ENCODE measurements at places on chromosomes 7 and 10.

- DNase-seq = no peak
Observed at GRCh38 chr7:112416127-112416526, 34.1 kb upstream of the IFRD1 start.

DNA sequence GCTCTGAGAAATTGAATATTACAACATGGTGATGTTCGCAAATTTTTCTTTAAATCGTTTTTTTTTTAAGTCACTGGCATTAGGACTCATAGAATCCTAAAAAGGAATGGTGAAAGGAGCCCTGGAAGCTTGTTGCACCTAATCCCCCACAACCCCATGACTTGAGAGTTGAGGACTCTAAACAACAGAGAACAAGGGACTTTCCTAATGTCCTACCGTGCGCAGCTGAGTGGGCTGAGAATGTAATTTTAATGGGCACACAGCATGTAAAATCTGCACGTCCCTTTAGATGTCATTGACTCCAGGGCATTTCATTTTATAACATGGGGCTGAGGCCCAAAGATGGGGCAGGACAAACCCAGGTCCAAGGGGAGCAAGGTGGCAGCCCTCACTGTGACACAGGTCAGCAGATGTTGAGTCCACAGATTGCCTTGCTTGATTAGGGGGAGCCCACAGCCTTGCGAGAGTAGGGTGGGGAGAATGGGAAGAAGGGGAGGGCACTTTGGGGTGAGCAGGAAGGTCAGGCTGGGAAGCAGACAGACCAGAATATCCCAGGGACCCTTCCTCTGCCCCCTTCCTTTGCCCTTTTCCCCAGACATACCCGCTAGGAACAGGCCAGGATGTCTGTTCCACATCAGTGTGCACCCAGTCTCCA is 208.4 kb upstream of the ZMIZ1 start:
- DNase-seq = no peak

DNA sequence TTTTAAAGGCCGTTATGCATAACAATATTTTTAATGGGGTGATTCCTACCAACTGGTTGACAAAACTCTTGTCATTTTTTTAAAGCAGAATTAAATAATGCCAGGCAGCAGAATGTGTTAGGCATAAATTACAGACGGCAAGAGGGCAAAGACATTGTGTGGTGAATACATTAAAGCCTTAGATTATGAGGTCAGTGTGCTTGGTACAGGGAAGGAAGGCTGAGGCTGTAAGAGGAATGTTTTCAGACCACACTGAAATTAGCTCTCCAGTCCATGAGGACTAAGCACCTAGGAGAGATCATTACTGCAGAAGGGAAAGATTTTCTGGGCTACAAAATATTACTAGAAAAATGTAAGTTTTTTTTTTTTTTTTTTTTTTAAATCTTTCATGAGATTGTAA is 312.8 kb upstream of the PRKCQ start:
- no peak for DNase-seq

GRCh38 chr7:37491919-37492694 is 43.4 kb upstream of the ELMO1 start:
- DNase-seq = peak; percentile 15

DNA sequence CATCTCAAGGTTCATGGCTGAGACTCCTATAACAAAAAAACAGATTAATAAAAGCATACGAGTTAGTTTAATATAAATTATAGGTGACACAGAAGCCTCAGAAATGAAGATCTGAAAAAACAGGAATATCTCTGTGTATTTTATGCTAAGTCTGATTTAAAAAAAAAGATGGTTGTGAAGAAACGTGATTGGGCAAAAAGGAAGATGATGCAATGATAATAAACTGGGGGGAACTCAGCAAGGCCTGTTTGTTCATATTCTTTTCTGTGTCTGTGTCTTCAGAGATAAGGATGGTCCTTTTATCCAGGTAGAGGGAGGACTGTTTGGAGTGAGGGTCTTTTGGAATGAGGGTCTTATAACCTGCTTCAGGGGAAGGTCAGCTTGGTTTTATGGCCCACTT is 25.9 kb downstream of the TAC1 start:
- no peak for DNase-seq

DNA sequence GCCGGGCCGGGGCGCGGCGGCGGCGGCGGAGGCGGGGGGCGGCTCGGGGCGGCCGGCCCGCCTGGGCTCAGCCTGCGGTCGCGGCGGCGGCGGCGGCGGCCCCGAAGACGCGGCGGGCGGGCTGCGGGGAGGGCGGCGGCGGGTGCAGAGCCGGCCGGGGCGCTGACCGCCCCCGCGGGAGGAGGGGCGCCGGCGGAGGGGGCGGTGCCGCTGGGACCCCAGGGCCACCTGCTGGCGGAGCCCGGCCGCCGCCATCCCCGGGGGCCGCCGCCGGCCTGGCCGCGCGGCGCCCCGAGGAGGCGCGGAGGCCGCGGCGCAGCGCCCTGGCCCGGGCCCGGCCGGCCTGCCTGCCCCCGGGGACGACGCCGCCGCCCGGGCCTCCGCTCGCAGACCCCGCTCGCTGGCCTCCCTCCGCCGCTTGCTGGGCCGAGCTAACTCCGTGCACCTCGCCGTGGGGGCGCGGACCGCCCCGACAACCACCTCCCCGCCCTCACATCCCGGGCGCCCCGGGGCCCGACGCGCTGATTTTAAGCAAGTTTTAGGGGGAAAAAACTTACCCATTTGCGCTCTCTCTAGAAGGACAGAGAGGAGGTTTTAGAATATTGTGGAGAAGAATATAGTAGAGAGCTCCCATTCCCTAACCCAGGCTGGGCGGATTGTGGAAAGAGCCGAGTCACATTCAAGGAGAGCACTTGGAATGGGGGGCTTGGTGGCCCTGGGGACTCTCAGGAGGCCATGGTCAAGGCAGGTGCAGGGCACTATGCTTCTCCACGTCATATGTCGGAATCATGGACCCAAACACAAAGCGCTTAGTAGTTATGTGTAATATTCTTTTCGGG is at the start of gene BEND7:
Gene BEND7, minus strand, starts transcription at position 140 of the 839 bp plus-strand sequence. CDS start 481 bp downstream, outside the sequence.
- no peak for DNase-seq

DNA sequence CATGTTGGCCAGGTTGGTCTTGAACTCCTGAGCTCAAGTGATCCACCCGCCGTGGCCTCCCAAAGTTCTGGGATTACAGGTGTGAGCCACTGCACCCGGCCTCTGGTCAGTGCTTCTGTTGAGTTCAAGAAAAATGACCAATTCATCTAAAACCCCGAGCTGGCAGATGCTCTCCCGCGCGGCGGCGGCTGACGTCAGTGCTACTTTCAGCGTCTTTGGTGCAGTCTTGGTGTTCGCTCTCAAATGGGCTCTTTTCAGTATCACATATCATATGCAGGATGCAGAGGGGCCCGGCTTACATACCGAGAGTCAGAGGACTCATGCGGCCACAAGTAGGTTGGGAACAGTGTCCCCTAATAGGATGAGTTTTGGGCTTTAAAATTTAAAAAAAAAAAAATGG is 125.9 kb downstream of the CUX1 start:
- no peak for DNase-seq

DNA sequence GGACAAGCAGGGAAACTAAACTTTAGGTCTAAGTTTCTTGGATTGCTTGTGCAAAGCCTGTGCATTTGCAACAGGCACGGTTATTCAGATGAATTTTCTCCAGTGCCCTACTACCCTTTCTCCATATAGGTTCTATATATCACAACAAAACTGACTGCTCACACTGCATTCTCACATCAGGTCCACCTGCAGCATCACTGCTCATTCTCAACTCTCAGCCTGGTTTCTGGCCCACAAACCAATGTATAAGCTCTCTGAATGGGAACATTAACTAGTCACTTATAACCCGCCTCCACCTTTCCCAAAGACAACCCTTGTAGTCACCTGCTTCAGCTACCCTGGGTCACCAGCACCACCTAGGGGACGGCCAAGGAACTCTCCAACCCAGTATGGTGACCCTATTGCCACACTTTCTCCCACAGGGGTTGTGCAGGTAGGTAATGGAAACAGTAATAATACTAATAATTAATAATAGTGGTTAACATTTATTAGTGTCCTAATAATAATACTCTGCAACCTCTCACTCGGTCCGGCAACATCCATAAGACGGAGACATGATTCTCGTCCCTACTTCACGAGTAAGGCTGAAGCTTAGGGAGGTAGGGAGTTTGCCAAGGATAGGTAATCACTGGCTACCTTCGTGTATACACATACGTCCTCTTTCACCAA is 97.3 kb downstream of the CLEC2L start:
- DNase-seq = peak; percentile 66

GRCh38 chr10:21603721-21604120 is 69.7 kb downstream of the MLLT10 start:
- no peak for DNase-seq

DNA sequence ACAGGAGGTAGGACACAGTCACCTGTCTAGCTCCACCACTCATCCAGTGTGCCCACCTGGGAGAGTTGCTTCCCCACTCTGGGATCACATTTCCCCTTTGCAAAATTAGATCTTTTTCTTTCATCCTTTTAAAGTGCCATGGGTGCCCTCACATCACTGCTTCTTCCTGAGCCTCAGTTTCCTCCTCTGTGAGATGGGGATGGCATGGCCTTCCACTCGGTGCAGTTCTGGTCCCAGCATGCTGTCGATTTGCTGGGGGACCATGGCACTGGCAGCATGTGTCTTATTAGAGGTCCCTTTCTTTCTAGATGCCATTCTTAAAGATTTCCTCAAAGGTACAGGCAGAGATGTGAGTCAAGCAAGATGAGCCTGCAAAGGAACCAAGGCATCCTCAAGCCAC is 158.3 kb upstream of the ZMIZ1 start:
- DNase-seq = no peak

- DNase-seq = no peak
Observed at GRCh38 chr7:105016709-105017656, 3.0 kb downstream of the KMT2E start.

DNA sequence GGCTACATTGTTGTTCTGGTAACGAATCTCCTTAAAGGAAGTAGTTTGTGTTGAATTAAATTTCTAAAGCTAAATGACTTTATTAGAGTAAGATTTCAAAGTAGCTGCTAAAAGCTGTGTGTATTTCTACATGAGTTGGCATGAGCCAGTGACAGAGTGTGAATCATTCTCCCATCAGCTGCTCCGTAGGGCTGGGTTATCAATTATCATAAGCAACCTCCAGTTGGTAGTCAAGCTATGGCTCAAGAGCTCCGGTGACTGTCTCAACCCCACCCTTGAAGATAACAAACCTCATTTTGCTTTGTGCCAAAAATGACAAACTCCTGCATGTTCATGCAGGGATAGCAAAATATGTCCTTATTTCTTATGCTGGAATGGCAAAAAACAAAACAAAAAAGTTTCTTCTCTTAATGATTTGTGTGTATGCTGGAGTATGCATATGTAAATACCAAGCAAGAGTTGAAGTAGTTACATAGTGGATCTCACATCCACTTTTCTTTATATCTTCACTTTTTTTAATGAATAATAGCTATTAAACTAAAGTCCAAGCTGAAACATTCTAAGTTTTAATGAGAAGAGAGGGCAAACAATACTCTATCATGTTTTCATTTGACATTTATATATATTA is 249.4 kb downstream of the CACNA2D1 start:
- no peak for DNase-seq

DNA sequence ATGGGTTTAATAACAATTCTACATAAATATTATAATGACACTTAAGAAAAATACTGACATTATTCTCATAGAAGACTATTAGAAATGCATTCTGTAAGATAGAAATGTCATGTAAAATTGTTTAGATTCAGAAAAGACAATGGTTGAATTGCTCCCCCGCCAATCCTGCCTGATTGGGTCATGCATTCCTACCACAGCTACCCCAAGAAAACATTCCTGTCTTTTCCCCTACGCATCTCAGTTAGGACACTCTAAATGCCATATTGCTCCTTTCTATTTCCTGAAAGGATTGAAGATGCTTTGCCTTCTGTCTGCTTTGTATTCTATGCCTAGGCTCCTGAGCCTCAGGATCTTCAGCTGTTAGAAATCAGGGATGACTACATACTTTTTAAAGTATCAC is 109.4 kb downstream of the DGKB start:
- DNase-seq = no peak

GRCh38 chr7:45881759-45882464 is 6.4 kb upstream of the IGFBP1 start:
- no peak for DNase-seq

GRCh38 chr7:99576251-99576650 is 17.8 kb downstream of the ZNF655 start:
- no peak for DNase-seq

DNA sequence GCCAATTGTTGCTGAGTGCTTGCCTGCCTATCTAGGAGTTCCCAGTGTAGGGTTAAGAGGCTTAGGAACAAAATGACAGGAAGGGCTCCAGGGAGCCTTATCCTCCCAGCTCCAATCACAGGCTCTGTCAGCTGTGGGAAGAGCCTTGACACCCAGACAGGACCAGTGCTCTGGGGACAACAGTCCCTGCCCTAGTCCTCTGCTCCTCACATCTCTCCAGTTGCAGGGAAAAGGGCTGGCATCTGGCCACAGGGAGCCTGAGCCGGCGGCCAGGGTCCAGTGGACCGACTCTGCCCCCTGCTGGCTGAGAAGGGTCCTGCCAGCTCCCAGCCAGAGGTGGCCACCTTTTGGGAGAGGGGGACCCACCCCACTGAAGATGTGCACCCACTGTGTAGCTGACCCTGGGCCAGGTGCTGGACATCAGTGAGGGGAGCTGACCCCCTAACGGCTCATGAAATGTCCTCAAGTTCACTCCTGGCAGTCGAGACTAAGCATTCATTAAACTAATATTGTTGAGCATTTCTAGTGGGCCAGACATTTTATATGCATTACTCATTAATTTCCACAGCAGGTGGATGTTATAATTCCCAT is 17.6 kb downstream of the DNAJB12 start:
- peak; percentile 92 for DNase-seq

DNA sequence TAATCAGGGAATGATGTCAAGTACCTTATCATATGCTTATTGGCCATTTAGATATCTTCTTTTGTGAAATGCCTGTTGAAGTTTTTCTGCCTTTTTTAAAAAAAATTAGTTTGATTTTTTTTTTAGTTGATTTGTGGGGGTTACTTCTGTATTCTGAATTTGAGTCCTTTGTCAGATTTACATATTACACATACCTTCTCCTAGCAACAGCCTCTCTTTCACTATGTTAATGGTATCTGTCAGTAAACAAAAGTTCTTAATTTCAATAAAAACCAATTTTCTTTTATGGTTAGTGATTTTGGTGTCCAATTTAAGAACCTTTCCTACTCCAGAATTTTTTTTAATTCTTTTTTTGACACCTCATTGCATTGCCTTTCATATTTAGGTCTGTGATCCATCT is 52.0 kb downstream of the CSGALNACT2 start:
- DNase-seq = no peak

- no peak for DNase-seq
Observed at GRCh38 chr7:49692516-49692915, 80.9 kb upstream of the VWC2 start.

DNA sequence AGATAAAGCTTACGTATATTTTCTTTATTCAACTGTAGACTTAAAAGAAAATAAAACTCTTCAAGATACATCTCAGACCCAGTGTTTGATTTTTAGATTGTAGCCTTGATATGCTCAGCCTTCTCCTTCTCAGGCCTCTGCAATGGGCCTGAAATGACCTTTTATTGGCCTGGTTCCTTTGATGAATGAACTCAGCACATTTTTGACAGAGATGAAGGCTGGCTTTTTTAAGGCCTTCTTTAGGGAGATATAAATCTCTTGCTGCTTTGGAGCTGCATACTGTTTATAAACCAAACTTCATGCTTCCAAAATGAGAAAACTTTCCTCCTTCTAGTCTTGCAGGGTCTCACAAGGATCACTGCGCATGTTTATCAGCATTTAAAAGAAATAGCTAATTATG is 1049.8 kb downstream of the LRMDA start:
- DNase-seq = no peak

All from BE2C (cell line).